IMR-90 (cell line): ENCODE measurements at places on chromosomes 16 and 17.

DNA sequence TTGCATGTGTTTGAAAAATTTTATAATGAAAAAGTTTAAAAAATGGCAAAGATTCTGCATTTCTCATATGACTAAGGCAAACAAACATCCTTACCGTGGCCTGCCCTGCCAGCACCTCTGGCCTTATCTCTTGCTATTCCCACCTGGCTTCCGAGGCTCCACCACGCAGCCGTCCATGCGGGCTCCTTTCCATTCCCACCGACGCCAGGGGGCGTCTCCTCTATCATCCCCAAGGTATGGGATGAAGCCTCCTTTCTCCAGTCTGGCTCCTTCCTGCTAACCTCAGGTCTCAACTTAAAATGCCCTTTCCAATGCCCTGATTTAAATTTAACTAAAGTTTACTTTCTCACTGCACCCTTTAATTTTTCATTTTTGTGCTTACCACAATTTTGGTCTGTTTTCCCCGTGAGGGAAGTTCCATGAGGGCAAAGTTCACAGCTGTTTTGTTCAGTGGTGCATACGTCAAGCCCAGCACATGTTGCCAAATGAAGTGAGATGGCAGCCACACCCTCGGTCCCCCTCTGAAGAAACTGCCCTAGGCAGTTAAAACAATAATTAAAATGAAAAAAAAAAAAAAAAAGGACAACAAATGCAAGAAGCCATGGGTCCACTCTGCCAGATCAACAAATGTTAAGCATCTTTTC lies 13.3 kb upstream of the SDK2 start:
- no peak for DNase-seq

DNA sequence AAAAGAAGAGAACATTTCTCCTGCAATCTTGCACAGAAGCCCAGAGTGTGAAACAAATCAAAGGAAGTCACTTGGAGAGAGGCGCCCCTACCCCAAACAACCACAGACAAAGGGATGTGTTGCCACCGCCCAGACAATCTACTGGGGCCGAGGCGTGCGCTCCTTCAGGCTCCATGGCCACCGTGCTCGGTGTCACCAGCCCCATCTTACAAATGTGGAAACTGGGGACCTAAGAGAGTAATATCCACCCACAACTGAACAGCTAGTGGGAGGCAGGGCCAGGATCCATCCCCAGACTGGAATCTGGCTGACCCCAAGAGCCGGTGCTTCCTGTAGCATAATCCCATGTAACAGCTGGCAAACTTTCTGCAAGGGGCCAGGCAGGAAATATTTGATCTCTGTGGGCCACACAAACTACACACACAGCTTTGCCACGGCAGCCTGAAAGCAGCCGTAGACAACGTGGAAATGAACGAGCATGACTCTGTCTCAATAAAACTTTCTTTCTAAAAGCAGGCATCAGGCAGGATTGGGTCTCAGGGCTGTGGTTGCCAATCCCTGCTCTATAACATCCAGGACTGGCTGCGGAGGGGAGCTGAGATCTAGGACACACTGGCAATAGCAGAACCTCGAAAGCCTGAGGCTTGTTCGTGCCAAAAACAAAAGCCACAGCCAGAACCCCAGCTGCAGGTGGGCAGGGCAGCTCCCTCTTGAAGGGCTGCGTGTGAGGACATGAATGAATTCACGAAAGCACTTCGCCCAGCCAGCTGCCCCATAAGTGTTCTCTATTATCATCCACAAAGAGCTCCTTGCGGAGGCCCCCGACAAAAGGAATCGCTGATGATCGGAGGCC lies 26.6 kb upstream of the GINS2 start:
- DNase-seq = peak; percentile 39

DNA sequence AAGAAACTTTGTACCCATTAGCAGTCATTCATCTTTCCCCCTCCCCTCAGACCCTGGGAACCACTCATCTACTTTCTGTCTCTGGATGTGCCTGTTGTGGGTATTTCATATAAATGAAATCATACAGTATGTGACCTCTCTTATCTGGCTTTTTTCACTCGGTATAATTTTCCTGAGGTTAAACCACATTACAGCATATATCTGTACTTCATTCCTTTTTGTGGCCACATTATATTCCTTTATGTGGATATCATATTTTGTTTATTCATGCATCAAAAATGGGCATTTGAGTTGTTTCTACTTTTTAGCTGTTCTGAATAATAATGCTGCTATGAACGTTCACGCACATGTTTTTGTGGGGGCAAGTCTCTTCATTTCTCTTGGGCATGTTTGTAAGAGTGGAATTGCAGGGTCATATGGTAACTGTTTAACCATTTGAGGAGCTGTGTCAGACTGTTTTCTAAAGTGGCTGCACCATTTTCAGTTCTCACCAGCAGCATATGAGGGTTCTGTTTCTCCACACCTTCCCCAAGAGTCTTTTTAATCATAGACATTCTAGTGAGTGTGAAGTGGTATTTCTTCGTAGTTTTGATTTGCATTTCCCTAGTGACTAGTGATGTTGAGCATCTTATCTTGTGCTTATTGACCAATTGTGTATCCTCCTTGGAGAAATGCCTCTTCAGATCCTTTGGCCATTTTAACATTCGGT lies 3.8 kb downstream of the SNX29 start:
- DNase-seq = no peak

DNA sequence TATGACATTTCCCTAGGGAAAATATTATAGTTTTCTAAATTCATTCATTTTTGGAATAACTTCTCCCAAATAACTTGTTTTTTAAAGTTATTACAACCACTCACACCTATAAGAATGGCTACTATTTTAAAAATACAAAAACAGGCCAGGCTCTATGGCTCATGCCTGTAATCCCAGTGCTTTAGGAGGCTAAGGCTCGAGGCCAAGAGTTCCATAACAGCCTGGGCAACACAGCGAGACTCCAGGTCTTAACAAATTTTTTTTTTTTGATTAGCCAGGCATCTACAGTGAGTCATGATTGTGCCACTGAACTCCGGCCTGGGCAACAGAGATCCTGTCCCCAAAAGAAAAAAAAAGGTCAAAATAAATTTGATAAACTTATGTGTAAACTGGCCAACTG lies 43.6 kb upstream of the YPEL2 start:
- no peak for DNase-seq

DNA sequence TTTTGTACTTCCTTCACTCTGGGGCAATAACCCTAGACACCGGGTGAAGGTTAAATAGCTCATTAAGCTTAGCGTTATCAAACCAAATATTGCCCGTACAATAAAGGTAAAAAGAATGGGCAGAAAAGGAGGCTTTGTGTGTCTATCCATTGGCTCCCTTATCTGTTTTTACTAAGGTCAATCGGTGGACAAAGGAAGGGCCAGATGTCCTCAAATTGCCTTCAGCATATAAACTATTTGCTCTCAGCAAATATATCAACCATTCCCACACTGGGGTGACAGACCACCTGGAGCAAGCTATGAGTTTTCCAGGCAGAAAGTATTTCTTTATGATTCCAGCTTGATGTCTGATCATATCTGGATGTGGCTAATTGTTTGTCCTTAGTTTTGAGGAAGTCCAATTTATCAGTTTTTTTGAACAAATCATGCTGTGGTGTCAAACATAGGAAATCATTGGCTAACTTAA lies 25.3 kb upstream of the WIPI1 start:
- DNase-seq = no peak

GRCh38 chr16:28975158-28975599 lies 601 bp downstream of the SPNS1 start:
- DNase-seq = no peak

DNA sequence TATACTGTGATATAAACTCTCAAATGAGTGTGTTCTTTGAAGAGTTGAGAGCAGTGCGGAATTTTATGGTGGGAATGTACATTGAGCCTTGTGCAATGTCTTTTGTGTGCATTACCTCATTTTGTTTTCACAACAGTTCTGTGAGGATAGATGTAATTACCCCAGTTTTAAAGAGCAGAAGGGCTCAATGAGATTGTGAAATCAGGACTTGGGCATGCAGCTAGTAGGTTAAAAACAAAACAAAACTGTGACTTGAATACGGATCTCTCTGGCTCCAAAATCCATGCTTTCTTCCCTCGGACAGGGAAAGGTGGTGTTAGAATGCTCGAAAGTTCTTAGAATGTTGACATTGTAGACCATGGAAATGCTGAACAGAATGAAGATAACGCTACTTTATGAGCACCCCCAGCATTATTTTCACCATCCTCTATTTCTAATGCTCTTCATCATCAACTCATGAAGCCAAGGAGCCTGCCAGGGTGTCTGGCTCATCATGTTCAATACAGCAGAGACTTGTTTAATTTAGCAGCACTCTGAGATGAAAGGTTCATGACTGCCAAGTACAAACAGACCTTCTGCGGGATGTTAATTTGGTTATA lies 17.1 kb downstream of the MRTFB start:
- DNase-seq = no peak

- no peak for DNase-seq
Observed at GRCh38 chr17:34712481-34713195, 133.3 kb downstream of the TMEM132E start.

GRCh38 chr16:50261160-50261706 lies 5.1 kb upstream of the ADCY7 start:
- no peak for DNase-seq
